ENCODE measurements at places on chromosomes 5 and 9.

DNA sequence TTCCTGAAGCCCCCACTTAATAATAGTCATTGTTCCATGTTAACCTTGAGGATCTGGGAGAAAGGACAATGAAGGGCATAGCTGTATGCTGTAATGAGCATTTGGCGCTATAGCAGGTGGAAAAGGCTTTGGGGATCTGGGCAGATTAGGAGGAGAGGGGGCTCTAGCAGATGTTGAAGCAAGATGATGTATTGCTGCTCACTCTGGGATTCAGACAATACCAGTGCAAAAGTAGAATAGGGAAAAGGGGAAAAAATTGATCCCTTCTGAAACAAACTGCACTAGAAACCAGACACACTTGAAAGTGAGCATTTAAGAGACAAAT, 575.3 kb upstream of the MEF2C start:
- DNase-seq, result no peak

- DNase-seq, result no peak
Observed at GRCh38 chr5:59798862-59799667, 94.5 kb downstream of the PDE4D start.

GRCh38 chr5:71810023-71810422, 90.9 kb downstream of the CARTPT start:
- no peak for DNase-seq

DNA sequence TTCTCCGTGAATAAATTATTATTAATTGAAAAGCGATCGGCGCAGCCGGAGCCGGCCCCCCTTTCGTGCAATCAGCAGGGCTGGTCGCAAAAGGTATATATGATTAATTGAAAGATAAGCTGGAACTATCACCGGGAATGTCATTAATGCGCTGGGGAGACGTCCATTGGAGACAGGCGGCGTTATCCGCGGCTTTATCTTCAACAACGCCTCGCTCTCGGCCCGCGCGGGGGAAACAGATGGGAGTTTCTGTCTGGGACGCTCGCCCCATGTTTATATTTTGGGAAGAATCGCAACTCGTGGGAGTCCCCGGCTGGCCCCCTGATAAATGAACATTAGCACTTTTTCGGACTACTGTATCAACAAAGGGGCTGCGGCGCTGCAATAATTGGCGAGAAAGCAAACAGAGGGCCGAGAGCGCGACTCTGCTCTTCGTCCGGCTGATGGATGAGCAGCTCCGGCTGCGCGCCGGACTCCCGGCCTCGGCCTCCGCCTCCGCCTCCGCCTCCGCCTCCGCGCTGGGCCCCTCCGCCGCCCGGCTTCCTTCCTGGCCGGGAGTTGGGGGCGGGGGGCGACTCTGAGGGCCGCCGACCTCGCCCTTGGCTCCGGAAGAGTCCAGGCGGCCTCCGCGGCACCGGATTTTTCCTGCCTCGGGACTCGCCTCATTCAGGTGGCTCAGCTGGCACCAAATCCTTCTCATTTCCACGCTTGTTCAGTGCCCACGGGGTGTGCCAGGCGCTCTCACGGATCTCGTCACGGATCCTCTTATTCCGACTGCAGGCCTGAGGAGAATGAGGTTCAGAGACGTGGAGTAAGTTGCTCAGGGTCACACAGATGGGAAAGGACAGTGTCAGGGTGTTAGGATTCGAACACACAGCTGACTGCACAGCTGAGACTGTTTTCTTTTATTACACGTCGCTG, 3.6 kb upstream of the NKX2-5 start:
- DNase-seq, result no peak

DNA sequence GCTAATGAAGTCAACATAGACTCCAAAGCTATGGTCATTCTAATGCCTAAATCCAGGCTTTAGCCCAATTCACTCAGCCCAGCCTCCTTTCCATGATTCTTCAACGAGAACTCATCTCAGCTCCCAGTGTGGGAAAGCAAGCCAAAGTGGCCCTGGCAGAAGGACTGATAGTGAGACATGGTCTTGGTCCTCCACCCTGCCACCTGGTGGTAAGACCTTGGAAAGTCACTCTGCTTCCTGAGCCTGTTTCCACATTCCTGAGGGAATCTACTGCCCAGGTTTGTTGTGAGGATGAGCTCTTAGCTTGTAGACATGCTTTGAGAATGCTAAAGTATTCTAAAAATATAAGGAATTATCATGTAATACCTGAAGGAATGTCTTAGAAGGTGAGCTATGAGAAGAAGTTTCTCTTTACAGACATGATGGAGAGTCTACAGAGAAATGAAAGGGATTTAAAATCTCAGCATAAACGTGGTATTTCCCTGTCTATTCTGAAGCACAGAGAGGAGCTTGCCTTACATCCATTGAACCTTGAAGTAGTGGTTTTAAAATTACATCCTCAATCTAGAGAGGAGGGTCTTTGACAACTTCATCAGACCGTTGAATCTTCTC, 173.5 kb downstream of the TRIM32 start:
- DNase-seq, result no peak

- DNase-seq, result no peak
Observed at GRCh38 chr5:178115814-178116142, 2.4 kb downstream of the N4BP3 start.

DNA sequence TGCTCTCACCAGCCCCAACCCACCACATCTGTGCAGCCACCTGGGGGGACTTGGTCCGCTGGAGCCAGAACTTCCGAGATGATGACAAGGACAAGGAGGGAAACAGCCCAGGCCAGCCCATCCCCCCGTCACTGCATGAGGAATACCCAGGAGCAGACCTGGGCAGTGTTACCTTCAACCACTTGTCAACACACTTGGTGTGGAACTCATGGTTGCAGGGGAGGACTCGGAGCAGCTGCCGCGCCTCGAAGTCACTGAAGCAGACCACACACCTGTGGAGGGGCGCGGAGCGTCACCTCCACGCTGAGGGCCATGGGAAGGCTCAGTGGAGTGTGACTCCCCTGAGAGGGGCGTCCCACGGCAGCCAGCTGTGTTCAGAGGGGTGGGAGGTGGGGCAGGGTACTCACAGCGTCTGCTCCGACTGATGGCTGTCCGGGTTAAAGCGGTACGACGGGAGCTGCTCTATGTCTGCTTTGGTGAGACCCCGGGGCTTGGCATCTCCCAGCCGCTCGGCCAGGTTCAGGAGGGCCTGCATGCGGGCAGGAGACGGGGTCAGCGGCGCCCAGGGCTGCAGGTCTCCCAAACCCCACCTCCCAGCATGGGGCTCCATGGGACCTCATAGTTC, 8.0 kb downstream of the RNF44 start:
- no peak for DNase-seq

Data from activated T-cell treated with anti-CD3 and anti-CD28 coated beads, Interleukin-2, amount 50 U/mL, for 24 hours (primary cell).